ENCODE measurements at places on chromosomes 2 and 18.

DNA sequence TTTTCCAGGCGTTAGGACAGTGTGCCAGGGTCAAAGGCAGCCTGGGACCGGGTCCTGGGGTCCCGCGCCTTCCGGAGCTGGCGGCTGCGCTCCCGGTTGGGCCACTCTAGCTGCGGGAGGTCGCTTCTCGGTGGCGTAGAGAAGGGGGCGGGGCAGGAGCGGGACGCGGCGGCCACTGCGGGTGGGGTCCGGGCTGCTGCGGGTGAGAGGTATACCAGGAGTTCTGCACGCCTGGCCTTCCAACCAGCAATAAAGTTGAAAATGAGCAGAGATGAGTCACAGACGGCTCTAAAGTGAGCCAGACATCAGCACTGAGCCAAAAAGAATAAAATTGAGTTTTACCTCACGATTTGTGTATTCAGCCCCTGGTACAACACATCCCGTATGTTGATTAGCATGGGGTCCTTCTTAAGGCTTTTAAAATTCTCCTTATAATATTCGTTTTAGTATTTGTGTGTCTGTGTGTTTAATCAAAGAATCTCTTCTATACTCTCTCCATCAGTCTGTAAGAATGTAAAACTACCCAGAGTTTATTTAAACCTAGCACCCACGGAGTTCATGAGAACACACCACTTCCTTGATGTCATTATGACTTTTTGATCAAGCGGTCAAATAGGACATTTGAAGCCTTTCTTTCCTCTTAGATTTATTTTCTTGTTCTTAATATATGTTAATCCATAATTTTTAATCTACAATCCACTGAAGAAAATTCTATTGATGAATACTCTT lies at the start of gene C1GALT1C1L:
TSS of gene C1GALT1C1L (minus strand) at position 108 of the 729 bp plus-strand sequence. CDS start at position 1, 107 bp downstream.
- DNase-seq: peak; percentile 29

DNA sequence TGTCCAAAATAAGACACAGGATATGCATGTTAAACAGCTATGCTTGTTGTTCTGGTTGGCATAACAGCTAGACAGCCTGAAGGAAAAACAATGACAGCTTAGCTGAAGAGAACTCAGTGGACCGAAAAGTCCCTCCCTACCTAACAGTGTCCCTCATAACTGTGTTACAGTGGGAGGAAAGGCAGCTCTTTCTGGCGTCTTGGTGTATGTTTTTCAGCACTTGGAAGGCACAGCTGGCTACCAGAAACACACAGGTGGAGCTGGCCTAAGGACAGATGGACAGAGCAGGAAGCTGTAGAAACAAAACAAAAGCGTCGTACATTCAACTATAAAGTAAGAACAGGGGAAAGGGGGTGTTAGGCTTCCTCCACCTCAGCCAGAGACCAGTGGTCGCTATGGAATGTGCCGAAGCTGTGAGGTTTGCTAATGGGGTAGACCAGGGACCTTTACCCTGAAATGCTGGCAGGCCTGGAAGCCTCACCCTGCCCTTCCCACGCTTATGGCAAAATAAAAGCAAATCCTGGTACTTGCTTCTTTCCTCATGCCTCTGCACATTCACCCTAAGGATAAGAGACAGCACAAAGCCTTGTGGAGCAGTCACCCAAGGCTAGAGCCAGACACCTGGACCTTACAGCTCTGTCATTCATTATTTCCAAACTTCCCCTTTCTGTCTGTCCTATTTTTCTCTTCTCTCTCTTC lies 103.5 kb upstream of the TRIB2 start:
- no peak for DNase-seq

GRCh38 chr2:15145919-15146318 lies 415.2 kb downstream of the NBAS start:
- DNase-seq: no peak

GRCh38 chr2:159366538-159366937 lies 80.0 kb upstream of the WDSUB1 start:
- no peak for DNase-seq

- DNase-seq: peak; percentile 81
Observed at GRCh38 chr2:120863661-120864320, 128.1 kb downstream of the GLI2 start.

DNA sequence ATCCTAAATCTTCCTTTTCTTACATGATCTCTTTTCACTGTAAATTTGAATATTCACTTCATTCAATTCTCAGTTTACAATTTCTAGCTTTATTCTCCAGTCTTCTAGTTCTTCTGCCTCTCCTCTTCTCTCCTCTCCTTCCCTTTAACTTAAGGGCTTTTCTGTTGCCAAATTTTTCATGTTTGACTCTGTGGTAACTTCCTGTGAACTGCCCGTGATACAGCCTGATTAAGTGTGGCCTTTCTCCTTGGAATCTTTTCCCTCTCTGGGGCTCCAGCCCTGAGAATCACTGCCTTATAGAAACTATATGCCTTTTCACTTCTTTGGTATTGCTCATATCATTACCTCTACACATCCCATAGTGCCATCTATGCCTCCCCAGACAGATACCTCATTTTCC lies 1923.8 kb upstream of the CELF4 start:
- DNase-seq: no peak

All from hematopoietic multipotent progenitor cell treated with erythropoietin and hydrocortisone succinate and interleukin-3 and kit ligand, for 8 days (in vitro differentiated cells).